Non-pigmented ciliary epithelial cell (primary cell): ENCODE measurements at places on chromosomes 1 and 21.

- DNase-seq, result no peak
Measured at GRCh38 chr1:27366113-27366410, 699 bp downstream of the MAP3K6 start.

GRCh38 chr1:32223683-32224082, 1.5 kb downstream of the EIF3I start:
- no peak for DNase-seq

GRCh38 chr21:25857308-25858074, 122.7 kb downstream of the GABPA start:
- no peak for DNase-seq

DNA sequence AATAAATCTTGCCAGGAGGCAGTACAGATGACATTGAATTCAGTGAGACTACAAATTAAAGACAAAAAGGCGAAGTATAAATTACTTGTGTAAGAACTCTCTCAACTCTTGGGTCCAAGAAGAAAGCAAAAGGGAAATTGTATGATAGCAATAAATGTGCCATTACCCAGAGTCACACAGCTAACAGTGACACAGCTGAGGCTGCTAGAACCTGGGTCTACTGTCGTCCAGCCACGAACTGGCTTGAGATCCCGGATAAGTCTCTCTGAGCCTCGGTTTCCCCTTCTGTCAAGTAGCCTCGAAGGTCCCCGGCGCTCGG, 362 bp upstream of the ROR1 start:
- no peak for DNase-seq

DNA sequence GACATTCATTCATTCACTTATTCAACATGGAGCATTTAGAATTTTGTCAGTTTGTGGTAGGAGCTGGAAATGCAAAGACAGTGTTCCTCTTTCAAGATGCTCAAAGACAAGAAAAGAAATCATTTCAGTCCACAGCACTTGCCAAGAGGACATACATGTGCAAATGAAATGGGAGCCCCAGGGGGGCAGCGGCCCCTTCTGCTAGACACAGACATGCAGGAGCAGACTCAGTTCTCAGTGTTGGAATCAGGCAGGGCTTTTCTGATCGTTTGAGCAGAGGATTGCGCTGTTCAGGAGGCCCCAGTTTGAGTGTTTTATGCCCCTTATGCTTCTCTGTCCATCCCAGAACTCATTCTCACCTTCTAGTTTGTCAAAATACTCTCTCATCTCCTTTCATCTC, 35.6 kb upstream of the VASH2 start:
- DNase-seq, result no peak

- DNase-seq, result no peak
Measured at GRCh38 chr1:172980456-172980855, 70.3 kb downstream of the TNFSF18 start.

DNA sequence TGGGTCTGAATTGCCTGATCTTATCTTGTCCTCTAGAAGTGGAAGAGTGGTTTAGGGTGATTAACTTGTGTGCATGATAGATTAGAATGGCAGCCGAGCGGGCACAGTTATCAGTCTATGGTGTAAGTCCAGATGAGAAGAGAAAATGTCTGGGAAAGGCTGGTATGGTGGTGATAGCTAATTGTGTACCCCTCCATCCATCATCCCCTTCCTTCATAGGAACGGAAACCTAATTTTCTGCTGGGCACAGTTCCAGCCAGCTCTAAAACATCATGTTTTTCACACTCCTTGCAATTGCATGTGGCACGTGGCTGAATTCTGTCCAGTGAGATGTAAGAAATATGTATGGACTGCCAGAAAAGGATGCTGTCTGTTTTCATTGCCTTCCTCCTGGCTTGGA, 40.9 kb upstream of the ZP4 start:
- DNase-seq, result no peak

DNA sequence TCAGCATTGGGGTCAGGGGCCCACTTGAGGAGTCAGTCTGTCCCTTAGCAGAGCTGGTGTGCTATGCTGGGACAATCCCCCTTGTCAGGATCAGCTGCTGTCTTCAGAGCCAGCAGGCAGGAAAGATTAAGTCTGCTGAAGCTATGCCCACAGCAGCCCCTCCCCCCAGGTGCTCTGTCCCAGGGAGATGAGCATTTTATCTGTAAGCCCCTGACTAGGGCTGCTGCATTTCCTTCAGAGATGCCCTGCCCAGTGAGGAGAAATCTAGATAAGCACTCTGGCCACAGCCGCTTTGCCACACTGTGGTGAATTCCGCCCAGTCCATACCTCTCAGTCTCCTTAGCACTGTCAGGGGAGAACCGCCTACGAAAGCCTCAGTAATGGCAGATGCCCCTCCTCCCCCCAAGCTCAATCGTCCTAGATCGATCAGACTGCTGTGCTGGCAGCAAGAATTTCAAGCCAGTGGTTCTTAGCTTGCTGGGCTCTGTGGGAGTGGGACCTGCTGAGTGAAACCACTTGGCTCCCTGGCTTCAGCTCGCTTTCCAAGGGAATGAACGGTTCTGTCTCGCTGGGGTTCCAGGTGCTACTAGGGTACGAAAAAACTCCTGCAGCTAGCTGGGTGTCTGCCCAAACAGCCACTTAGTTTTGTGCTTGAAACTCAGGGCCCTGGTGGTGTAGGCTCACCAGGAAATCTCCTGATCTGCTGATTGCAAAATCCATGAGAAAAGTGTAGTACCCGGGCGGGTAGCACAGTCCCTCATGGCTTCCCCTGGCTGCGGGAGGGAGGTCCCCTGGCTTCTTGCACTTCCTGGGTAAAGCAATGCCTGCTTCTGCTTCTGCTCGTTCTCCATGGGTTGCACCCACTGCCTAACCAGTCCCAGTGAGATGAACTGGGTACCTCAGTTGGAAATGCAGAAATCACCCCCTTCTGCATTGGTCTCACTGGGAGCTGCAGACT, 25.1 kb upstream of the TP53BP2 start:
- DNase-seq, result no peak

DNA sequence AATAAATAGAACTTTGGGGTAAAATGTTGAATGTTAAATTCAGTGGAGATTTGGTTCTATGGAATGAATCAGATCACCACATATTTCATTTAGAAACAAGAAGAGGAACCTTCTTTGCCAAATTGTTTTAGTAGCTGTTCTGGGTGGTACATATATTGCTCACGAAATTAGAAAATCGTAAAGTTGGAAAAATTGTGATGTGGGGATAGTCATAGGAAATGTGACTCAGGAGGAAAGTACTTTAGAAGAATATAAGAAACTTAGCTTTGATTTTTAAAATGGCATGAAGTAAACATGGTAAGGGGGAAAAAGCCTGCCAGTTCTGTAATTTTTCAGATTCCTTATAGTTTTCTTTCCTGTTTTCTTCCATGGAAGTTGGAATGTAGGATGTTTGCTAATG, 27.4 kb downstream of the RRP15 start:
- DNase-seq, result no peak

DNA sequence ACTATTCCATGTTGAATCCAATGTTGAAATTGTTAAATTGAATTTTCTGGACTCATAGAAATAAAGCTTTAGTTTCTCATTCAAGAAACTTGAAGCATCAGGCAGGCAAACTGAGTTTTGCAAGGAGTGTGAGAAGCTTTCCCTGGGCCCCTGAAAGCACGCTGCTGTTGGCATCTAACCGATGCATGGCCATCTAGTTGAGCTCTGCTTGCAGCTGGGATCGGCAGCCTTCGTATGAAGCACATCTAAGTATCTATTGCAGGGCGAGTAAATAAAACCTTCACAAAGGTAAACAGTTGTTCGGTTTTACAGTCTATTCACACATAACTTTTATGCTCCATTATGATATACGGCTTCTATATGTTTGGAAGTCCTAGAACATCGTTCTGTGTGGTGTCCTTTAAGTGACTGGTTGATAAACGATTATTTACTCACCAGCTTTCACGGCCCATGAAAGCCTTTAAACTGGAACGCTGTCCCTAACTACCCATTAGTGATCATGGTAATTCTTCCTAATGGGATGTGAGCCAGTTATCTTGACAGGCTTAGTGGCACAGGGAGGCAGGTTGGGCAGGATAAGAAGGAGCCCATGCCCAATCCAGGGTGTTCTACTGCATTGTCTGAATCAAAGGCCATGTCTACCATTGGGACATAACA, 71.7 kb downstream of the SEC16B start:
- DNase-seq, result no peak

GRCh38 chr1:55868026-55868425, 652.9 kb upstream of the USP24 start:
- DNase-seq, result no peak

GRCh38 chr1:177526201-177526600, 355.4 kb downstream of the BRINP2 start:
- no peak for DNase-seq

DNA sequence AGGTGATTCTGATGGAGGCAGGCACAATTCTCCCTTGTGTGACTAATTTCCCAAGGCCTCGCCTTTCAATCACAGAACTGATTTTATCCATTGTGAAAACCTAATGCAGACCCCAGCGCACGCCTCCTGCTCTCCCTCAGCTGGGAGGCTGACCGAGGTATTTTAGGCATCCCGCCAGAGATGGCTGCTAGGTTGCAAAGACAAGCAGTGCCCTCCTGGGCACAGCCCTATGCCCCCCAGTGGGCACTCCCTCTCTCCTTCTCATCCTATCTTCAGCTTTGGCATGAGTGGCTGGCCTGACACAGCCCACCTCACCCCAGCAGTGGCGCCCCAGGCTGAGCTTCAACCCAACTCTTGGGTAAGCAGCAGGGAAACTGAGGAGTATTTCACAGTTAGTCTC, 24.2 kb upstream of the ZNF648 start:
- no peak for DNase-seq

DNA sequence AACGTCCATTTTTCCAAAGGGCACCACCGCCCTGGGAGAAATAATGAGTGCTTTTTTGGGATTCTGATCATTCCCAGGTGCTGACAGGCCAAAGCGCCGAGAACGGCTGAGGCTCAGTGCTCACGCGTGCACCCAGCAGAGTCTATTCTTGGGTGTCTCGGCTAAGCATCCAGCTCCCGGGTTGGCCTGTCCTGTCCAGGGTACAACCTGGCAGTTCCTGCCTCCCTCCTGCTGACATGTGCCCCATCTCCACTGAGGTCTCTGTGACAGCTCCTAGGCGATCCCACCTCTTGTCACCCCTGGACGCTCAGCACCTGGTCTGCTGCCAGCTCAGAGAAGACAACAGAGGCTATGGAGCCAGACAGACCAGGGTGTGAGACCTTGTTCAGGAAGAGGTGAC, 684.5 kb downstream of the PTPRU start:
- no peak for DNase-seq

DNA sequence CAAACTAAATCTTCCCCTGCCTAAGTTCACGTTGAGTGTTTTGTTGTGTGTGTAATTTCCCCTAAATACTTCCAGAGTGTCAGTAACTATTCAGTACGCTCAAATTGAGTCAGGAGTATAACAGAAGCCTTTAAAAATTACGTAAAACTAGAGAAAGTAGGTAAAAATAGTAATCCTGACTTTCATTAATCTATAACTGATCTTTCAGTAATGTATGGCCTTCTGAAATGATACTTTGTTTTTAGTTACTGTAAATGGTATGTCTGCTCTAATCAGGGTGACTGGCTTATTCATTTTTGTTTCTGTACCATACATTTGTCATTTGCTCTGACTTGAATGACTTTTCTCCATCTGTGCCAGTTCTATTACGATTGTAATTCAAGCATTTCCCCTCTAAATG, 29.4 kb downstream of the MIER1 start:
- DNase-seq, result no peak

DNA sequence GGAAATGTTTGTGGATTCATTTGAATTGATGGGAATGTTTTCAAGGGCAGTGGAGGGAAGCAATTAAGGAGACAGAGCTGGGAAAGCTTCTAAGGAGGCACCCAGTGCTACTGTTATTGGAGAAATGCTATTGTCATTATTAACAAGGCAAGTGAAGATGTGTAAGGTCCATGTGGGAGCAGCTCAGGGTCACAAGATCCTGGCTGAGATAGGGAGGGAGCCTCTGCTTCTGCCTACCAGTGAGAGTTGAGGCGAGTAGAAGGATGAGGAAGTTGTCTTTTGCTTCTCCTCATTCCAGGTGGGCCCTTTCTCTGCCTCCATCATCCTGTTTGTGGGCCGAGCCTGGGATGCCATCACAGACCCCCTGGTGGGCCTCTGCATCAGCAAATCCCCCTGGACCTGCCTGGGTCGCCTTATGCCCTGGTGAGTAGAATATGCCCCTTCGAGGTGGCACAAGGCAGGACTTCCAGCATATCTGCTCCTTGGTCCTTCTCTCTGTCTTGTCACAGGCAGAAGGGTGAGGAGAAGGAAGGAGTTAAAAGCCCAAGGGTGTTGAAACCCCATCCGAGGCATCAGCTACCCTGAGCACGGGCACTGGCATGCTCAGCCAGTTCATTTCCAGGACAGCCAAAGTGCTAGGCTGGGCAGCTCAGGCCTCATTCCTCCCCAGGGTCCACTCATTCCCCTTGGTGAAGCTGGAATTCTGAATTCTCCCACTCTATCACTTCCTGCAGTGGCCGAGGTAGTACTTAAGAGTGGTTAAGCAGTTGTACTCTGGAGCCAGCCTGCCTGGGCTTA, 3.7 kb downstream of the MFSD2A start:
- DNase-seq, result no peak

DNA sequence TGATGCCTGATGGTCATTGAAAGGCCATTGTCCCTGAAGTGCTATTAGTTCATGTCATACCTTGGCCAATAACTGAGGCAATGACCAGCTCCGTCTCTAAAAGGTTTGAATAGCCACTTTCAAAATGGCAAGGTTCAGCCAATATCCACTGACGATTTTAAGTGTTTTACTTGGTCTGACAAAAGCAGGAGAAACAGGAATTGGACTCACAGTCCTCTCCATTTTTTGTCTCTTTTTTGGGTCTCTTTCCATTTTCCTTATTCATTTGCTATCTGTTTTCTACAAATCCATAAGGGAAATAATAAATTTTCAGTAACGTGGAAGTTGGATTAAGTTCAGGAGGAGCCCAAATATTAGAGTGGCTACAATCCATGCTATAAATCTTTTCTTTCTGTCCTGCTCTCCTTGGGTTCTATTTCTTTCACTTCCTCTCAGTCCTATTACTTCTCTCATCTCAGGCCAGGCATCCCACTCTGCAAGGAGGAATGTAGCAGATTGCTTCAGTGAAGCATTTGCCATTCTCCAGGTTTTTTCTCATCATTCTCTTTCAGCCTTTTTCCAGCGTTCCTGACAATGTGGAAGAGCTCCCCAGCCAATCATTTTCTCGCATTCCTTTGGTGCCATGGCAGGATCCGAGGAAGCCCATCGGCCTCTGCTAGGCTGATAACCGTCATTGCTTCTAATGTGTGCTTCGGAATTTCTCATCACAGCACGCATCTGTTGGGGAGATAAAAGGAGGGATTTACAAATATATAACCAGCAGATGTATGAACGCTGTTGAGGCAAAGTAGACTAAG, 414.5 kb downstream of the ADGRL2 start:
- DNase-seq, result no peak

- no peak for DNase-seq
Measured at GRCh38 chr21:26614251-26614650, 41.2 kb upstream of the CYYR1 start.

GRCh38 chr1:17067465-17068240, 13.8 kb upstream of the SDHB start:
- DNase-seq, result no peak

- DNase-seq, result no peak
Measured at GRCh38 chr1:59020151-59020997, 236.5 kb upstream of the JUN start.
